IMR-90 (cell line): ENCODE measurements at places on chromosomes 1 and 21. TPM values are rescaled to one million over a fixed set of nuclear protein-coding genes. Genes with fewer than 3 reads are reported as not detected.

CACNA1S gene
- not detected in 2 replicates for total RNA-seq

QSOX1 gene
- 93.3 and 102 TPM in 2 replicates for total RNA-seq

GRCh38 chr1:19804831-19805251 is 5.1 kb upstream of the TMCO4 start:
- DNase-seq = no peak

DNA sequence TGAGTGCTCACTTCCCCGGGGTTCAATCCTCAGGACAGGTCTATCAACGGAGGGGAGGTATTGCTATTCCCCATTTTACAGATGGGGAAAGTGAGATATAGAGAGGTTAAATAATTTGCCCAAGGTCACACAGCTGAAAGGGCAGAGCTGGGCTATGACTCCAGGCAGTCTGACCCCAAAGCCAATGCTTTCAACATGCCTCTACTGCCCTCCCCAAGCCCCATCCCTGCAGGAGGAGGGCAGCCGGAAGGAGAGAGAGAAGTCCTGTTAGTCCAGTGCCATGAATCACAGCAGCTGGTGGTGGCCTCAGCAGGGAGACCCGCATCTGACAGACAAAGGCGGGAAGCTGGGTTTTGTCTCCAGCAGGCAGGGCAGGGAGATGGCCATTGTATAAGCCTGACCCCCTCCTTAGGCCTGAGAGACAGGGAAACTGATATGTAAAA is 20.0 kb upstream of the CLIC4 start:
- peak; percentile 54 for DNase-seq

DNA sequence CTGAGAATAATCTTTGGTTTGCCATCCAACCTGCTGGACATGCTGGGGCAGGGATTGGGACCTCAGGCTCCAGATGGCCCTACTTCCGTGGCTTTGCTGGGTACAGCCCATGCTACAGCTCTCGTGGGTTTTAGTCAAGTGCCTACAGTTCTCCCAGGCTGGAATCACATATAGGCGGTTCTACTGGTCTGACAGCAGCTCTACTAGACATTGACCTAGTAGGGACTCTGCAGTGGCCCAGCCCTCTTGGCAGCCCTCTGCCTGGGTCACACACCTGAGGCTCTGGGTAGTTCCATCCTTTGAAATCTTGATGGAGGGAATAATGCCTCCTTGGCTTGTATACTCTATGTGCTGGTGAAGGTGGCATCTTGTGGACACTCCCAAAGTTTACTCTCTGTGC is 72.2 kb downstream of the PGM1 start:
- DNase-seq = no peak
